Activated CD4-positive, alpha-beta T cell treated with anti-CD3 and anti-CD28 coated beads for 24 hours (primary cell): ENCODE measurements at places on chromosomes 2 and 18.

GRCh38 chr2:236967499-236967783 lies 118.2 kb upstream of the COPS8 start:
- no peak for DNase-seq

GRCh38 chr2:112876971-112877361 lies 34.0 kb upstream of the IL37 start:
- no peak for DNase-seq

DNA sequence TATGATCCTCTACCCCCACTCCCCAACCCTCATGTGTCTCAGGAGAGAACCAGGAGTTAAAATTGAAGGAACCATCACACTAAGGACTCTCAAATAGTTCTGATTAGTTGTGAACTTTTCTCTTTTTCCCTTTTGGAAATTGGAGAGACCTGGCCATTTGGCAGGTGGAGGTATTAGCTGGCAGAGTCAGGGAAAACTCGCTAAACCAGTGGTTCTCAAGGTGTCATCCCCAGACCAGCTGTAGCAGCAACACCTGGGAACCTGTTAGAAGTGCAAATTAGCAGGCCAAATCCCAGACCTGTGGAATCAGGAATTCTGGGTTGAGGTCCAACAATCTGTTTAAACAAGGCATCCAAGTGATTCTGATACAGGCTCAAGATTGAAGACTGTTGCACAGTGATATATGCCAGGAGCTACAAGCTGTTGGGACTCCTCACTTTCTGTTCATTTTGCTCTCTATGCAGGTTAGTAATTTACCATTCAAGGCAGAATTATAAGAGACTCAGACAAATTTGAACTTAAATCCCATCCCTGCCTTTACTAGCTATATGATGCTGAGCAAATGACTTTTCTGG lies 2.8 kb upstream of the TMEM131 start:
- no peak for DNase-seq

DNA sequence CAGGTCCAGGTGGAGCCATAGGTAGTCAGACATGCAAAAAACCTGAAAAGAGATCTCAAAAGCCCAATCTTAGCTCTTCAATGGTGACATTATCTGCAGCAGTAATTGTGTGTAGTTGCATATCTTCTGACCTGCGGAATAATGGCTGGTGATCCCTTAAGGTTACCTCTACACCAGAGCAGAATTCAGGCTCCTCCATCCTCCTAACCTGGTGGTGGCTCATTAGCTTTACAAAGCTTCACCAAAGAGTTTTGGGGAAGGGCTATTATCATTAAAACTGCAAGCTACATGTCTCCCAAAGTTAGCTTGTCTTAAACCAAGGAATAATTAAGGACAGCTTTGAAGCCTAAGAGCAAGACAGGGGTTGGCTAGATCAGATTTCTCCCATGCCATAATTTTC lies 42.6 kb upstream of the CHST9 start:
- DNase-seq, result no peak

DNA sequence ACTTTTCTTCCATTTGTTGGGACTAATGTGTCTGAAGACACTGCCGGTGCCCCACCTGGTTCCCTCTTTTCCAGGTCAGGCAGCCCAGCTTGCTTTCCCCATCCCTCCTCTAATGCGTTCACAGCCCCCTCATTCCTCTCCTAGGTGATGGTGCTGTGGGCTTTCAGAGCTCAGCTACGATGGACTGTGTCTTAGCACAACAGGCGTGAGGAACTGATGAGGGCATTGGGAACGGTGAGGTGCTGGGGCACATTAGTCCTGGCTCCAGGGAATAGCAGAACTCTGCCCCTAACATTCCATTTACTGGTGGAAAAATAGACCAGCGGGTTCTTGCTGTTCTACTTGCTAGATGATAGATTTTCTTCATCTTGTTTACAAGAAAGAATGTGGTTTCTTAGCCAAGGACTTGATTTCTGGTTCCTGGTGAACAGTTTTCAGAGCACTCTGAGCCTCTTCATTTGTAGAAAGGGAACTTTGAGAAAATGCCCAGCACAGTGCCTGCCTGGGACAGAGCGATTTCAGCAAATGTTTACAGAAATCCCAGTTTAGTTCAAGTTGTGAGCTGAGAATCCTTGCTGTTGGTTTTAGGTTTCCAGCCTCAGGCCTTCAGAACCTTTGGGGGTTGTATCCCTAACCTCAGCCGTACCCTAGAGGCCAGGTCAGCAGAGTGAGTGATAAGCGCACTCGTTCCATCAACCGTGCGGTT lies 42.5 kb downstream of the LDLRAD4 start:
- DNase-seq, result no peak

- no peak for DNase-seq
Observed at GRCh38 chr2:106876699-106877098, 9.3 kb downstream of the ST6GAL2 start.

DNA sequence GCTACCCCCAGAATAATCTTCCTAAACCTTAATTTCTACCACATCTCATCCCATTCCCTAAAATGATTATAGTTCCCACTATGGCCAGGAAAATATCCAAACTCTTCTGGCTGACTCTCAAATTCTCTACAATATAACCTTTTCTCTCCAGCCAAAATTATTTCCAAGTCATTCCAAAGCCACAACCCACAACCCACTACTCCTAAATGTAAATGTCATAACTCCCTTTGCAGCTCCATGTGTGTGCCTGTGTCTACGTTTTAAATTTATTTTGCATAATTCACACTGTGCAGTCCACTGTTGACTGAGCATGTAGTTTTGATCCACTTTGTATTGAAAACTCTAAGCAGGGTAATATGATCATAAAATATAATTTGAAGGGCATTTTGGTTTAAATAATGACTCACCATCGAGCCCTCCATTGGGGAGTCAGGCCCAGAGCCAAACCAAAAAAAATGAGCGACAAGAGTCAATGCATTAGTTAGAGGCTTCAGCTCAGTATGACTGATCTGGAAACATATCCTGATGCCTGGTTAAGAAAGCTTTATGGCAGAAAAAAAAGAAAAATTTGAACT lies 171.0 kb downstream of the AFF3 start:
- DNase-seq, result no peak

GRCh38 chr18:24009651-24010333 lies 4.8 kb upstream of the TTC39C start:
- DNase-seq, result no peak

- DNase-seq, result no peak
Observed at GRCh38 chr2:8202132-8202531, 479.7 kb upstream of the ID2 start.

- DNase-seq, result no peak
Observed at GRCh38 chr2:91839904-91840868, 3031.0 kb upstream of the TEKT4 start.

DNA sequence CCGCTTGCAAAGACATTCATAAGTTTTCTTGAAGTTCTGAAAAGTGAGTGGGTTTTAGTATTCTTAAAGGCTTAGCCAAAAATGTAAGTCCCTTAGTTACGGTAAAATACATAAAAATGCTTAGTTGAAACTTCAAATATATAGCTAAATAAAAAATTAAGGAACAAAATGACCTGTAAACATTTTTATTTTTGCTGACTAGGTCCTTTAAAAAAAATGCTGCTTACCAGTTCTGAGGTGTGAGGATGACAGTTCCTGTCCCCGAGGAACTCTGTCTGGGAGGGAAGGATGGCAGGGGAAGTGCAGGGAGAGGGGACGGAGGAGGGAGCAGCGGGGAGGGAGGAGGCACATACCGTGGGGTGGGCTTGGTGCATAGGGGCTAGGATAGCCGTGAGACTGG lies 102.8 kb upstream of the BCL2L11 start:
- DNase-seq, result no peak

DNA sequence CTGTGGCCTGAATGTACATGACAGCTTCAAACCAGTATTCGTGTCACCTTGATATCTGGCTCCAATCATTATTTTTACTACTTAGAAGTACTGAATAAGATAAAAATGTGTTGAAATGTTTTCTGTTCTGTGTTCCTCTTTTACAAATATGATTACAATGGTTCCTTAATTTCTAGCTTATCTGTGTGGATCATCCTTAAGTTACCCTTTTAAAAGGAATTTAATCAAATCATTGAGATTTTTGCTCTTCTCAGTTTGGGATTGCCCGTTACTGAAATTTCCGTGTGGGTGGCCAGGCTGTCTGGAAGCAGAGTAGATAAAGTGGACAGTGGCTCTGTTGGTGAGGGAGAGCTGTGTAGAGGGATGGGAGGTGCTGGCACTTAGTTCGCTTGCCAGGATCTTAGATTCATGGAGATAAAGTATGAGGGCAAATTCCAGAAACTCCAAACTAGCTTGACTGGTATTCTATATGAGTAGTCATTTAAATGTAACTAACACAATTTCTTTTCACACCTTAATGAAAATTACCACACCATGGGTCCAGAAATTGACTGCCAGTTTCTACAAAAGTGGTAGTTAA lies 27.4 kb upstream of the SAG start:
- DNase-seq, result no peak

DNA sequence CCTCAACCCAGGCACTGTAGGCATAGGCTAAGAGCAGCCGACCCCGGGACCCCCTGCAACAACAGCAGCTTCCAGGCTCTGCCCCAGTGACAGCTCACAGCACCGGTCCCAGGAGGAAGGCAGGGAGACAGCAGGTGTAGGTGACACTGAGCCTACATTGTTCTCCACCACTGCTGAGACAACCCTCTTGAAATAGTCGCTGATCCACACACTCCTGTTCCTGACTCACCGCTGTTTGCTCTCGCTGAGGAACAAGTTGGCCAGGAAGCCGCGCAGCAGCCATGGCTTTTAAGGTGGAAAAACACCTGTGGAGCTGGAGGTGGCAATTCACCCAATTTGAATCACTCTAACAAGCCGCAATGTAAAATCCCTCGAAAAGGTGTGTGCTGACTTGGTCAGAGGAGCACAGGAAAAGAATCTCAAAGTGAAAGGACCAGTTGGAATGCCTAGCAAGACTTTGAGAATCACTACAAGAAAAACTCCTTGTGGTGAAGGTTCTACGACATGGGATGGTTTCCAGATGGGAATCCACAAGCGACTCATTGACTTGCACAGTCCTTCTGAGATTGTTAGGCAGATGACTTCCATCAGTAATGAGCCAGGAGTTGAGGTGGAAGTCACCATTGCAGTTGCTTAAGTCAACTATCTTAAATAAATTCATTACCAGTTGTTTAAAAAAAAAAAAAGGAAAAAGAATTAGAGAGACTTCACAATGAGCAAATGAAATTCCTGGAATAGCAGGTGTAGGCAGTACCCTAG lies 167.5 kb downstream of the ARL4C start:
- no peak for DNase-seq

GRCh38 chr2:1714291-1715064 lies 29.8 kb downstream of the PXDN start:
- no peak for DNase-seq

DNA sequence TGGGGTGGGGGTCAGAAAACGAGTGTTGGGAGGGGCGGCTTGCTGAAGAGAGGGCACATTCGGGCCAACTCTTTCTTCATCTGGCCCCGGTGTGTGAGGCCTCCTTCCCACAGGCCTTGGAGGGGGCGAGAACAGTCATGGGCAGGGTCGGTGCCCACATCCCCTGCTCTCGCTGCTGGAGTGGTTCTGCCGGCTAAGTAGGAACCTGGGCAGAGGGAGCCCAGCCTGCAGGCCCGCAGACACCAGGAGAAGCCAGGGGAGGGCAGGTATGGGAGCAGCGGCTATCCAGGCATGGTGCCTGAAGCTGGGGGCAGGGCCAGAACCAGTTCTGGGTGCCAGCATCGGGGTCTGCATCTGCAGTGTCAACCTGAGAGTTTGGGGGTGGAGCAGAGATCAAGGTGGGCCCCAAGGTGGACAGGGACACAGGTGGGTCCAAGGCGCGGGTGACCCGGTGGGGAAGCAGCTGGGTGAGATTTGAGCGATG lies 46.6 kb upstream of the HPCAL1 start:
- no peak for DNase-seq

DNA sequence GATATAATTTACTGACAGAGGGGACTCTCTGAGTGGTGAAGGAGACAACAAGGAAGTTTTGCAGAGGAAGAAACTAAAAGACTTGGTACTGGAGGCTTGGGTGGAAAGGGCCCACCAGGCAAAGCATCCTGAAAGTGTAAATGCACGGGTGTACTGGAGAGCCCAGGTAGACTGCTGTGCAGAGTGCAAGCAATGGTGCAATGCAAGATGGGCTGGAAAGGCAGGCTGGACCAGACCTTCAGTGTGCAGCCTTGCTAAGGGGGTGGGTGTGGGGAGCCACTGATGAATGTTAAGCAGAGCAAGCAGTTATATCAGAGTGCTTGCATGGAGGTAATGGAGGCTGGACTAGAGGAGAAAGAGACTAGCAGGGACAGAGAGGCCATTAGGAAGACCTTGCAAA lies 10.7 kb downstream of the C2orf74 start:
- DNase-seq, result no peak

GRCh38 chr2:106307860-106308259 lies 113.8 kb upstream of the UXS1 start:
- DNase-seq, result no peak

DNA sequence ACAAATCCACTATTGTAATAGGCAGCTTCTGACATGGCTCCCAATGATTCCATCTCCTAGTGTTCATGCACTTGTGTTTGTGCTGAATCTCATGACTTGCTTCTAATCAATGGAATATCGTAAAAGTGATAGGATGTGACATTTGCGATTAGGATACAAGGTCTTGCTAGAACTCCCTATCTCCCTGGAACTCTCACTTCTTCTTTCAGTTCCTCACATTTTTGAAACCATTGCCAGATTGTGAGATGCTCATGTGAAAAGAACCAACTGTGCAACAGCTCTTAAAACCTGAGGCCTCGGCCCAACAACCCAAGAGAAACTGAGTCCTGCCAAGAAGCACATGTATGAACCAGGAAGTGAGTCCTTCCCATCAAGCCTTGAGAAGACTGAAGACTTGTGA lies 226.9 kb upstream of the DTNA start:
- DNase-seq, result no peak

DNA sequence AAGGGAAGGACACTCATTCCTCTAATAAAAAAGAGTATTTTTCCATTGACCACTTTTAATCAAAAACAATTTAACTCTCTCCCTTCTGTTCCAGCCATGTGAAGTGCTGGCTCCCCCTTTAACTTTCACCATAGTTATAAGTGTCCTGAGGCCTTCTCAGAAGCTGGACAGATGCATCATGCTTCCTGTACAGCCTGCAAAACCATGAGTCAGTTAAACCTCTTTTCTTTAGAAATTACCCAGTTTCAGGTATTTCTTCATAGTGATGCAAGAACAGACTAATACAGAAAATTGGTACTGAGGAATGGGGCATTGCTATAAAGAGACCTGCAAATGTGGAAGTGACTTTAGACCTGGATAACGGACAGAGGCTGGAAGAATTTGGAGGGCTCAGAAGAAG lies 643.6 kb upstream of the DDX18 start:
- no peak for DNase-seq

DNA sequence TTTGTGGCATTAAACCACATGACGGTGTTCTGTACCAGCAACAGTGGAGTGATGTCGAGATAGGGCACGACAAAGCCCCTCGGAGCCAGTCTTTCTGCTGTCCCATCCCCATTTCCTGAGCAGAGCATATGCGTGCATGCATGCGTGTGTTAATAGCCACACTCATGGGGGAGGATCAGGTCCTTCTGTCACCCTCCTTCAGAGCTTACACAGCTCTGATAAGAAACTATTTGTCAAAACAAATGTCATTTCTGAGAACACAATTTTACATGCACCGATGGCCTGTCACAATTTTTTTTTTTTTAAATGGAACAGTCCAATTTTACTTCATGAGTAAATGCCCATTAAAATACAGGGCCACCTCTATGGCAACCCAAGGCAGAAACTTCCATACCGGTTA lies 95.9 kb upstream of the ZBTB14 start:
- no peak for DNase-seq
